Gastrocnemius medialis (tissue), 4 donors: ENCODE measurements at places on chromosomes 3 and 15. TPM values are rescaled to one million over a fixed set of nuclear protein-coding genes. Genes with fewer than 3 reads are reported as not detected.

Gene TMEM207
- total RNA-seq, result not detected

DNA sequence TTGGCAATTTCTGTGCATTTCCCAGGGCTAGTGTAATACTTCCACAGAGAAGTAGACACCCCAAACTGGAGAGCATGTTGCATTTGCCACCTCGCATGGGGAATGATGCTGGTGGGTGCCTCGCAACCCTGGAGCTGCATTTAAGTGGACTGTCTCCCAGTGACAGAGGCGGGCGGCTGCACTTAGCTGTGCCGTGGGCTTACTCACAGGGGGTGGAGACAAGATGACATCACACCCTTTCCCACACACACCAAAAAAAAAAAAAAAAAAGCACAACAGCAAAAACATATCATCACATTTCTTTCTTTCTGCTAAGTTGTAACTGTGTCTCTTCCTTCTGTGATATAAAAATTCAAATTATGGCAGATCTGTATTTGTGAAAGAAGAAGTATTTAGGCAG is at the start of gene ABI3BP:
ABI3BP (minus strand) TSS at position 113 of the 400 bp plus-strand sequence; CDS start at position 76, 37 bp downstream.
- peak; percentile 18 for DNase-seq

Gene SENP5
- total RNA-seq, result 42.7 TPM

DNA sequence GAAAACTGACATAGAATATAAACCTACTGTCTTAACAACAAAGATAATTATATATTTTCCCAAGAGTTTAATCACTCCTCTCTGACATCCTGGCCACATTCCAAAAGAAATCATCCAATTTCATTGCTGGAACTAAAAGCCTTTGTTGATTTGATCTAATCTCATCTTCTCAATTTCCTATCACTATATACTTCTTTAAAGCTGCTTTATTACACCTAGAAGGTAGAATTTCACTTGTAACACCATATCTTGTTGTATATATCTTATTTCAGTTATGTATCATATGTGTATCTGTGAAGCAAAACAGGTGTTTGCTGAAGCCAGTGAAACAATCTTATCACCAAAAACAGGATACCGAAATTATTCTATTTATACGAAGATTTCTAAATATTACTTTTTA is 740.2 kb downstream of the ROBO1 start:
- no peak for DNase-seq

Gene RPL32
- total RNA-seq, result 765 TPM

GRCh38 chr3:47250309-47251060 is 32.1 kb downstream of the KIF9 start:
- peak; percentile 62 for DNase-seq

DNA sequence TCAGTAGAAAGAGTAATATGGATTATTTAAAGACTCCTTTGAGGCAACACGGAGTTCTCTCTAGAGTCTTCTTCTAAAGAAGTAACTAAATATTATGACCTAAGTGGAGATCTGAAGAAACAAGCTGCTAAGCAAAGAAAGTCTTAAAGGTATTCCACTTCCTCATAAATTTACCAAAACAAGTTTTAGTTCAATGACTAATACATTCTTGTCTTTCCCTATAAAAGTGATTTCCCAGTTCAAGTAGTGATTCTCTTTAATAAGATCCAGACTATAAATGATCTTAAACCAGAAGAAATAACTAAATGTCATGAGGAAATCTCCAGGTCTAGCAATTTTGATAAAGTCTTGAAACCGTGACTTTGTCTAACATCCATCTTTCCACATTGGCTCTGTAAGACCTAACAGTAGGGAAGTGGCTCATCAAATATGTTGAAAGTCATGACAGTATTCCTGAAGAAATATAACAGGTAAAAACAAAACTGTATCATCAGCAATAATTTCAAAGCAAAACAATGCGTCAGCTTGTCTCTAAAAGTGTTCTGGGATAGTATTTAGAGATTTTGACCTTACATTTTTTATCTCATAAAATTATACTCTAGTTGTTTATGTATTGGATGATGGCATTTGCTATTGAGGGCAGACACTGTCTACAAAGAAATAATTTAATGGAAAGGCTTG is 51.8 kb upstream of the NEDD4 start:
- no peak for DNase-seq

DNA sequence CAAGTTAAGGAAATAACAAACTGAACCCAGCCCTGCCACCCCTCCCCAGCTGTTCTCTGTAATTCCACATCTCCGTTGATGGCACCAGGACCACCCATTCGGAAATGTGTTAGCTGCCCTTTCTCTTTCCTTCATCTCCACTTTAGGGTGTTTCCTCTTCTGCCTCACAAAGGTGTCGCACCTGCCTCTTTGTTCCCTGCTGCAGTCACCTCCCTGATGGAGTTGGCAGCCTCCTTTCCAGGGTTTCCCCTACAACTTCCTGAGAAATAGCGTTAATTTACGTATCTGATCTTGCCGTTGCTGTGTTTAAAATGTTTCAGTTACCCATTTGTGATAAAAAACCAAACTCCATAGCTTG is 57.3 kb downstream of the GPR171 start:
- no peak for DNase-seq

DNA sequence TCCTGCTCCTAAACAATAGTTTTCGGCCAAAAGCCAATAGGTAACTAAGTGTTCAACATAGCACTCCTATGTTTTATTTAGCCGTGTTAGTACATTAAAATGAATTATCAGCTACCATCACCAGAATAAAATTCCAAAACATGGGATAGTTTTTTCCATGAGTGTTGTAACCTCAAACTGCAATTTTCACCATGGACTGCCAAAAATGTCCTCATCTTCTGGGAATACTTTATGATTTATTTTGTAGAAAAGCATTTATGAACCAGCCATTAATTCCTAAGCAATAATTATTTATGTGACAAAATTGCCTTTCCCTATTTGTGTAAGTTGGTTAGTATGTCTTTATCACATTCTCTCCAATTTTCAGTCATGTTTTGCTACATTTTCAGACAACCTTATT is 438.1 kb downstream of the NAALADL2 start:
- DNase-seq, result no peak

Gene TIGIT
- total RNA-seq, result not detected

Gene HRG
- total RNA-seq, result 0.46 TPM

DNA sequence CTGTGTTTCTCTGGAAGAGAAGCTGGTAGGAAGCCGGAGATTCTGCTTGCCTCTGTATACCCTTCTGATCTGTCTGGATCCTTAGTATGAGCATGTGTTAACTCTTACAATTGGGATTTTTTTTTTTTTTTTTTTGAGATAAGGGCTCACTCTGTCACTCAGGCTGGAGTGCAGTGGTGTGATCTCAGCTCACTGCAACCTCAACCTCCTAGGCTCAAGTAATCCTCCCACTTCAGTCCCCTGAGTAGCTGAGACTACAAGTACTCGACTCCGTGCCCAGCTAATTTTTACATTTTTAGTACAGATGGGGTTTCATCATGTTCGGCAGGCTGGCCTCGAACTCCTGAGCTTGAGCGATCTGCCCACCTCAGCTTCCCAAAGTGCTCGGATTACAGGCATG is 44.5 kb downstream of the RPN1 start:
- no peak for DNase-seq

- no peak for DNase-seq
Observed at GRCh38 chr3:112247350-112247749, 46.7 kb downstream of the SLC9C1 start.

DNA sequence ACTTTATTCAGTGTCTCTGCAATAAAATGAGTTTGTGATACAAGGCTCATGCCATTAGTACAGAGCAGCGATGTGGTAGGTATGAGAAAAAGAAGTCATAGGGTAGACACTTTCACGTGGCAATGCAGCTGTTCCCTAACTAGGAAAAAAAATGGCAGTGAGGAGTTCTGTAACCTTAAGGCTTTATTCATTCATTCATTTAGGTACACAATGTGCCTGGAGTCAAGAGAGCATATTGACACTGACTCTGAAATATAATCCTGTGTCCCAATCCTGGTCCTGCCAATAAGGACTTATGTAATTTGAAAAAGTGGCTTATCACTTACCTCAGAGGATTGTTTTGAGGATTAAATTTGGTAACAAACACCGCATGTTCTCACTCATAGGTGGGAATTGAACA is 173.0 kb upstream of the AZI2 start:
- DNase-seq, result no peak

DNA sequence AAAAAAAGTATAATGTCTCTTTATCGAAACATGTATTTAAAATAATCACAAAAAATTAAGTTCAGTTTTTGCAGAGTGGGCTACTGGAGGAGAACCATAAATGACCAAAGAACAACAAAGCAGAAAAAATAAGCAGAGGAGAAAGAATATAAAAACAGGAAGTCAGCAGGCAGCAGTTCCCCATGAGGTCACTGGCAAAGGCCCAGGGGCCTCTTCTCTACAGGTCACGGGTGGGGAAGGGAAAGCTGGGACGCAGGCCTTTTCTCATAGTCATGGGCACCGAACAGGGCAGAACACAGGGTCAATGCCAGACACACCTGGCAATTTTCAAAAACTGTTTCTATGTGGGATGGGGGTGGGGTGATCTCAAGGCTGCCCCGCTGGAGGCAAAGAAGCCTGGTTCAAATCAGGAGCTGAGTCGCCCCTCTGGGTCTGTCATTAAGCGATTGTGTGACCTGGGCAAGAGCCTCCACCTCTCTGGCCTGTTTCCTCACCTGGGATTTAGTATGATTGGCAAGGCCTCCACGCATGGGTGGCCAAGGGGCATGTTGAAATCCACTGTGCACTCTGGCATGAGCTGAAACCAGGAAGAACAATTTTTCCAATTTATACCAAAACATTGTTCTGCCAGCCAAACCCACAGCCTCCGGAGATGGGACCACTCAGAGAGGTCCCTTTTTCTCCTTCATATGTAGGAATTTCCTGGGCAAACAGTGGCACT is 43.8 kb upstream of the UACA start:
- peak; percentile 22 for DNase-seq

- DNase-seq, result no peak
Observed at GRCh38 chr15:41985236-41986160, 13.1 kb upstream of the EHD4 start.

Gene KLHDC8B
- total RNA-seq, result 27.5 TPM

- no peak for DNase-seq
Observed at GRCh38 chr15:64348455-64348854, 7.5 kb downstream of the CSNK1G1 start.

Gene WDR93
- total RNA-seq, result not detected

- DNase-seq, result no peak
Observed at GRCh38 chr3:71269906-71270305, 313.6 kb downstream of the FOXP1 start.

Gene GOLIM4
- 13.0 TPM for total RNA-seq

DNA sequence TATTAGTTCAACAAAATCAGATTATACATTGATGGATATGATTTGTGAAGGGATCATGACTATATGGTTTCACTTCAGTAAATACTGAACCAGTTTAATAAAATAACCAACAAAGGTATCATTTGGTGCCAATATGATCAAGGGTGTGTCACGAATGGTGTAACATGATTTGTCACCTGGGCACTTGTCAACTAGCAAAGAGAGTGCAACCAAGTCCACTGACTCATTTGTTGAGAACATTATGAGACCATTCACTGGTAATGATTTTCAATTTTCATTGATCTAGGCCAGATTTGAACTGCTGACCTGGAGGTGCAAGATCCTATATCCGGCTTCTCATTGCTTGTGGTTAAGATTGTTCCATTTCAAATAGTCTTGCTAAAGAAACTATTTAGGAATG is 1037.9 kb downstream of the ROBO2 start:
- DNase-seq, result no peak

DNA sequence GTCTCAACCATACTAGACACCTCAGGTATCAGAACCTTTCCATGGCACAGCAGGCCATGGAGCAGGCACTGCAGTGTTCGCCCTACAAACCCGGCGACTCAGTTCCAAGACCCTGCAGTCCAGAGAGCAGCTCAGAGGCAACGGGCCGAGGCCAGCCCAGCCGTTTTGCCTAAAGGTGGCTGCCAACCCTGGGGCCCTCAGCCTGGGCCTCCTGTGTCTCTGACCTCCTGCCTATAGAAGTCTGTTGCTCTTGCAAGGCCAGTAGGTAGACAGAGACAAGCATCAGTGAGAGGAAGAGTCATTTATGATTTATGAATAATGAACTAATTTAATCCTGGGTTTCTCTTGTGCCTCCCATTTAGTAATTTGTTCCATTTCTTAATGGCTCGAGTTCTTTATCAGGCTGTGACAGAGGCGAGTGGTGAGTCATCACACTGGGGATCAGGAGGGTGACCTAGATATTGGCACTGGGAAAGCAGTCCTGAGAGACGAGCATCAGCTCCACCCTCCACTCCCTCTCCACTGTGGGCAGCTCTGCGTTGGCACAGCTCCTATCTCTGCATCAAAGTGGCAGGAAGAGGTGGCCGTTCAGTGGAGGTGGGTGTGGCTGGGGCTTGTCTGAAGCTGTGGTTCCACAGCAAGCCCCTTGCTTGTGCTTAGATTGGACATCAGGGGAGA is 79.8 kb downstream of the ABHD5 start:
- DNase-seq, result peak; percentile 78

DNA sequence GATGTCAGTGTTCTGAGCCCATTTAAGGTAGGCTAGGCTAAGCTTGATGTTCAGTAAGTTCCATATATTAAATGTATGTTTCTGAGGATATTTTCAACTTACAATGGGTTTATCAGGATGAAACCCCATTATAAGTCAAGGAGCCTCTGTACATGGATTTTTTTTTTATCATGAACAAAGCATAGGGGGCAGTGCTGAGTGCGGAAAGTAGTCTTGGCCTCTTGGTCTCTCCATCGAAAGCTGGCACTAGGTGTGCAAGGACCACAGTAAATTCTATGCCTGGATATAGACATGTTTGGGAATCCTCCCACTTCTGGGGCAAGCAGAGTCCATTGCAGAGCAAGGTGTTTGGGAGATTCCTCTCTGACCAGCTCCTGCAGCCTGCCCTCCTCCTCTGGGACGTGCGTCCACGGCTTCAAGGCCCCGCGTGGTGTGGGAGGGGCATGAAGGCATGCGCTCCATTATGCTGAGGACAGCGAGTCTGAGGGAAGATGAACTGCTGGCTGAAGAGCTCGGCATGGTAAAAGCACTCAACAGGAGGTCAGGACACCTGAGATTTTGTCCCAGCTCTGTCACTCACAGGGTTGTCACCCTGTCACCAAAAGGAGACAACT is 122.9 kb upstream of the LIPC start:
- DNase-seq, result no peak

- no peak for DNase-seq
Observed at GRCh38 chr3:136396916-136397315, 146.8 kb downstream of the PCCB start.

Gene DNAH12
- 0.04 TPM for total RNA-seq

Gene POPDC2
- 38.7 TPM for total RNA-seq

- DNase-seq, result no peak
Observed at GRCh38 chr15:49621401-49621811, 558 bp downstream of the DTWD1 start.

GRCh38 chr3:24818055-24818454 is 323.4 kb upstream of the THRB start:
- DNase-seq, result no peak

- DNase-seq, result no peak
Observed at GRCh38 chr3:176313426-176313825, 883.9 kb downstream of the TBL1XR1 start.

Gene GOLGA8S
- not detected for total RNA-seq

- no peak for DNase-seq
Observed at GRCh38 chr3:112004187-112004586, 5.5 kb downstream of the TAGLN3 start.
